ENCODE measurements at places on chromosomes 1 and 21.
A peak's percentile ranks its signal among the peaks of the same experiment; 100 is the strongest.

DNA sequence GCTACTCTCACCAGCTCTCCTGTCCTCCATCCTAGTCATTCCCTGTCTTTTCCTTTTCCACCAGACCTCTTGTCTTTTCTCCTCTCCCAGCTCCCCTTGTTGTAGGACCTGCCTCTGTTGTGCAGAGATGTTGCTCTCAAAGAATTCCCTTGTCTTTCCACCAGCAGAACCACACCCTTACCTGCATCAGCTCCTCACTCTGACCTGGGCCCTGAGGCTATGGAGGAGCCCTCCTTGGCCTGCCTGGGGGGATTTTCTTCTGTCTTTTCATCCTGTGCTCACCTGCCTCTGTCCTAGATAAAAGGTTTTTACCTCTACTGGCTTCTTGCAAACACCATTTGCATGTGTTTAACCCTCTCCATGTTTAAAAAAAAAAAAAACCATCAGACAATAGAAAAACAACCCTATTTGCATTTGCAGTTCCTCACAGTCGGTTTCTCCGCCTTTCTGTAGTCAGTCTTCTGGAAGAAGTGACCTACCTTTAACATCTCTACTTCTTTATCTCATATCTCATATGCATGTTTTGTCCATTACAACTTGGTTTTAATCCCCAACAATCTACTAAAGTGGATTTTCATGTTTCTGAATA is 12.1 kb downstream of the FCRL5 start:
- DNase-seq = no peak
- H3K27ac ChIP-seq = no peak overlapping the region
- no peaks in the 10 kb centered on the region for H3K4me1 ChIP-seq
- H3K4me3 ChIP-seq = no peak overlapping the region
- no peaks in the 10 kb centered on the region for H3K36me3 ChIP-seq
- H3K27me3 ChIP-seq = no peaks in the 10 kb centered on the region

- H3K27ac ChIP-seq = no peak overlapping the region
- no peak overlapping the region for H3K4me3 ChIP-seq
- no peaks in the 10 kb centered on the region for H3K27me3 ChIP-seq
- no peak for DNase-seq
- H3K36me3 ChIP-seq = no peaks in the 10 kb centered on the region
These were observed 866.2 kb downstream of the NCAM2 start for GRCh38 chr21:21864321-21864840.

DNA sequence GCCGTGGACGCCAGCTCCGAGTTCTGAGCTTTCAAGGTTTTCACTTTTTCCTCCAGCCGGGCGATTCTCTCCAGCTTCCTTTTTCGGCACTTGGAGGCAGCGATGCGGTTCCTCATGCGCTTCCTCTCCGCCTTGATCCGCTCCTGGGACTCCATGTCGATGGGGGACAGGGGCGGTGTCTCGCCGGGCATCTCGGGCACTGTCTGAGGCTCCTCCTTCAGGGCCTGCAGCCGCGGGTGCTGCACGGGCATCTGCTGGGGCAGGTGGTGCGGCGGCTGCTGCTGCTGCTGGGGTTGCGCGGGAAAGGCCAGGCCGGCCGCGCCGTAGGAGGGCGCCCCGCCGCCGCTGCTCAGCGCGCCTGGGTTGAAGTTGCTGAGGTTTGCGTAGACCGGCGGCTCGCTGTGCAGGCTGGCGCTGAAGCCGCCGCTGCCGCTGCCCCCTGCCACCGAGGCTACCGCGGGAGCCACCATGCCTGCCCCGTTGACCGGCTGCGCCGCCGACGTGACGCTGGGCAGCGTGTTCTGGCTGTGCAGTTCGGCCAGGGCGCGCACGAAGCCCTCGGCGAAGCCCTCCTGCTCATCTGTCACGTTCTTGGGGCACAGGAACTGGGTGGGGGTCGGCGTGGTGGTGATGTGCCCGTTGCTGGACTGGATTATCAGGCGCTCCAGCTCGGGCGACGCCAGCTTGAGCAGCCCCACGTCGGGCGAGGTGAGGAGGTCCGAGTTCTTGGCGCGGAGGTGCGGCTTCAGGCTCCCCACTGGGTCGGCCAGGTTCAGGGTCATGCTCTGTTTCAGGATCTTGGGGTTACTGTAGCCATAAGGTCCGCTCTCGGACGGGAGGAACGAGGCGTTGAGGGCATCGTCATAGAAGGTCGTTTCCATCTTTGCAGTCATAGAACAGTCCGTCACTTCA is 1.4 kb downstream of the JUN start:
- H3K4me3 ChIP-seq = peak overlapping the region; percentile 95
- H3K27me3 ChIP-seq = no peaks in the 10 kb centered on the region
- DNase-seq = peak; percentile 57
- H3K36me3 ChIP-seq = no peaks in the 10 kb centered on the region
- H3K27ac ChIP-seq = peak overlapping the region; percentile 100
- H3K4me1 ChIP-seq = peaks cover 28% of the 10 kb centered on the region

DNA sequence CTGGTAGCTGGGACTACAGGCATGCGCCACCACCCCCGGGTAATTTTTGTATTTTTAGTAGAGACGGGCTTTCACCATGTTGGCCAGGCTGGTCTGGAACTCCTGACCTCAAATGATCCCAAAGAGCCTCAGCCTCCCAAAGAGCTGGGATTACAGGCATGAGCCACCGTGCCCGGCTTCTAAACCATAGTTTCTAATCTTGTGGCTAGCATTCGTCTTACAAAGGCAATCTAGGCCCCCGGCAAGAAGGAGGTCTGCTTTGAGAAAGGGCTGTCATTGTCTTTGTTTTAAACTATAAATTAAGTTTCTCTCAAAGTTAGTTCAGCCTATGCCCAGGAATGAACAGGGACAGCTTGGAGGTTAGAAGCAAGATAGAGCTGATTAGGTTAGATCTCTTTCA is 10.3 kb upstream of the L1TD1 start:
- H3K4me3 ChIP-seq = no peak overlapping the region
- H3K4me1 ChIP-seq = no peaks in the 10 kb centered on the region
- no peak overlapping the region for H3K27ac ChIP-seq
- DNase-seq = no peak

DNA sequence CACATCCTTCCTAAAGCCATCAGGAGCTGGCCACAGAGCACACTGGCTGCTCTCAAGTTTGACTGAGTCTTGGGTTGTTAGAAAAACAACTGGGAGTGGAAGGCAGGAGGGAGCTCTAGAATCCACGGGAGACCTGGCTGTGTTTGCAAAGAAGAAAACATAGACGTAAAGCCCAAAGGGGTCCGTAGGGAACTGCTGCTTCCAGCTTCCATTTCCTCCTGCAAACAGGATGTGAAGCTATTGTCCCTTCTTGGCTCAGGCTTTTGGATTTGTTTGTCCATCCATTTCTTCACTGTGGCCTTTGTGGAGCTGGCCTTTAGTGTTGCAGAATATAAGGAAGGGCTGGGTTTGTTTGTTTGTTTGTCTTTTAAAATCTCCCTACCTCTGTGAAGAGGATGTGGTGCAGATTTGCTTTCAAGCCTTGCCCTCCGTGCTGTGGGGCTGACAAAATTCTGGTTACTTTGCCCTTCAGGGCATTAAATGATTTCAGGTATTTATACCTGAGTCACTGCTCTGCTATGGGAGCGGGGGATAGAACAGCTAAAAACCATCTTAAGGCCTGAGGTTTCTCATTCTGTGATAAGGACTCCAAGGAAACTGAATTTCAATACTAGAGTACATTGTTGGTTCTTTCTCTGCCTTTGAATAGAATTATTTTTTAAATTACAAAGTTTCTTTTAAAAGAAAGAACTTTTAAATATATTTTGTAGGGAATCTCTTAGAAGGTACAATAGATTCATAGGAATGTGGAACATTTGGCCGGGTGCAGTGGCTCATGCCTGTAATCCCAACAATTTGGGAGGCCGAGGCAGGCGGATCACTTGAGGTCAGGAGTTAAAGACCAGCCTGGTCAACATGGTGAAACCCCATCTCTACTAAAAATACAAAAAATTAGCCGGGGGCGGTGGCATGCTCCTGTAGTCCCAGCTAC is 74.3 kb downstream of the MPZL1 start:
- no peaks in the 10 kb centered on the region for H3K27me3 ChIP-seq
- no peaks in the 10 kb centered on the region for H3K36me3 ChIP-seq
- no peak overlapping the region for H3K4me3 ChIP-seq

- H3K4me1 ChIP-seq = no peaks in the 10 kb centered on the region
- no peaks in the 10 kb centered on the region for H3K36me3 ChIP-seq
- DNase-seq = no peak
- H3K27me3 ChIP-seq = no peaks in the 10 kb centered on the region
- H3K27ac ChIP-seq = no peak overlapping the region
- no peak overlapping the region for H3K4me3 ChIP-seq
These were observed 135.4 kb upstream of the POGK start for GRCh38 chr1:166703726-166704462.

DNA sequence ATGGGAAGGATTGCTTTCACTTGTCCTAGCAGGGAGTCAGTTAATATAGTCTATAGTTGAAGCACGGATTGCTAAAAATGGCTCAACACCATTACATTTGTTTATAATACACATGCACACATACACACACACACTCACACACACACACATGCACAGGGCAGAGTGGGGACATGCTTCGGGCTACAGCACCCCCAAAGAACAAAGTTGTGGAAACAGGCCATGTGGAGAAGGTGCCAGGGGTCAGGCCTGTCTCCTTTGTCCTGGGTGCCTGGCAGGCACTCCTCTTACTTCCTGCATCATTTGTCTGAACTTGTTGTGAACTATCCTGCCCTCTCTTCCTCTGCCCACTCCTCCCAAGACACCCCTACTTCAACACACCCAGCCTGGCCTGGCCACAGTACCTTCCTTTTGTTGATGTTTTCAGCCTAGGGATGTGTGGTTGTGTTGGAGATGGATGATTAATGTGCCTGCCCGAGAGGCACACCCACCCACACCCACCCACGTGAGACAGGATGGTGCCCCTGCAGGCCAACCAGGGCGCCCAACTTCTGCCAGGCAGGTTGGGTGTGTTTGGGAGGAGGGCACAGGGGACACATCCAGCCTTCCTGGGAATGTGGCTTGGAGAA is 17.5 kb downstream of the RASSF5 start:
- no peak overlapping the region for H3K4me3 ChIP-seq
- H3K36me3 ChIP-seq = no peaks in the 10 kb centered on the region
- H3K4me1 ChIP-seq = no peaks in the 10 kb centered on the region
- no peak overlapping the region for H3K27ac ChIP-seq
- no peak for DNase-seq

DNA sequence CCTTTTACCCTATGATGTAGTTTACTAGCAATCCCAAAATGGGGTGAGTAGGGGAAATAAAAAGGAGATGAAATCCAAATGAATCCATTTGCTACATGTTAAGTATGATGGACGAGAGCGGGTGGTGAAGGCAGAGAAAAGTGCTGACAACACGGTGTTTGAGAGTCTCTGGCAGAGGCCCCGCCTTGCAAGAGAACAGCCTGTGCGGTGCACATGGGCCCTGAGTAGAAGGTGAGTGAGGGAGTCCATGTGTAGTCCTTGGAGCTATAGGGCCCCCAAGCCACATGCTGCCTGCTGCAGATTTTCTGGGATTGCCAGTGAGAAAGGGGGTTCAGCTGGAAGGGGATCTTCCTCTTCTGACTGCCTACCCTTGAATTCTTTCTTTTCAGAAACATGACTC is 177.1 kb downstream of the TNR start:
- no peaks in the 10 kb centered on the region for H3K36me3 ChIP-seq
- no peaks in the 10 kb centered on the region for H3K4me1 ChIP-seq
- no peak overlapping the region for H3K27ac ChIP-seq
- no peak for DNase-seq

DNA sequence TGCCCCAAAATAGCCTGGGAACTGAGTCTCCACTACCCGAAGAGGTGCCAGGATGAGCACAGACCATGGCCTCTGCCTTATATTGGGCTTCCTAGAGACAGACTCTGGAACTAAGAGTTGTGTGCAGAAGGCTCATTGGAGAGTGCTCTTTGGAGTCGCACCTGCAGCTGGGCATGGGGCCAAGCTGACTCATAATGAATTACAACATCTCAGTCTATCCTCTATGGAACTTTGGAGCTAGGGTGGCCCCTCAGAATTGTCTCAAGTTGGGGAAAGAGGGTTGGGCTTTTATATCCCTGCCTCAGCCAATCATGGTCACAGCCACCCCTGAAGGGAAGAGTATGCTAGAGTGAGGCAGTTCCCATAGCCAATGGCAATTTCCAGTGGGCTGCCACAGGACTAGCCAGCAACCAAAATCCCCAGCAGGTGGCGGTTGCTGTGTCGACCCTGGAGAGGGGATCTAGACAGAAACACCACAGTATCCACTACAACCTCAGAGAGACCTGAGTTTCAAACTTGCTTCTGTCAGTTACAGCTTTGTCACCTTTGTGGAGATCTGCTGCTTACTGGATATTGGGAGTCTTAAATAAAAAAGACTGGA is 93.8 kb downstream of the DMRTA2 start:
- H3K27me3 ChIP-seq = peaks cover 22% of the 10 kb centered on the region
- no peaks in the 10 kb centered on the region for H3K36me3 ChIP-seq
- no peaks in the 10 kb centered on the region for H3K4me1 ChIP-seq

DNA sequence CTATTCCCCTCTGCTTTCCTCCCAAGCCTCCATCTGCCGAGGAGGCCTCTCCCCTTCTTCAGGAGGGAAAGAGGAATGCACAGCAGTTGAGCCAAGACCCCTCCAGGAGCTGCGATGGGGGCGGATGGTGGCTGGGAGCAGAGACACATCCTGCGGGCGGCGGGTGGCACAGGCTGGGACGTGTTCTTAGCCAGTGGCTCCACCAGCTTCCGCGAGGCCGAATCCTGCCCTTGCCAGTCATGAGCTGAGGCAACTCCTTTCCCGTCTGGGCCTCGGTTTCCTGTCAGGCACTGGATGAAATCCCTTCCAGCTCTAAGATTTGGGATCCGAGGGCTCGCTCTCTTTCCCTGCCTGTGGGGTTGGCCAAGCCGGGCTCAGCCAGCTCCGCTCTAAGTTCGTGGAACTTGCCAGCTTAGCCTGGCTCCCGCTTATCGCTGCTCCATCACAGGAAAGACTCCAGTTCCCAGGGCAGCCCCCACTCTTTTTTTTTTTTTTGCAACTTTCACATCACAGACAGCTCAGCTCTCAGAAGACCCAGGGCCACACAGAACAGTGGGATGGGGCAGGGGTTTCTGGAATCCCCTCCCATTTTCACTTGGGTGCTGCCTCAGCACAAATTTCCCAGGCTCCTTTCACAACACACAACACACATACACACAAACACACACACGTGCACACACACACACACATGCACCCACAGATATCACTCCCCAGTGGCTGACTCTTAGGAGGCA is 506 bp downstream of the MYOM3 start:
- no peak overlapping the region for H3K27ac ChIP-seq
- DNase-seq = no peak
- H3K4me1 ChIP-seq = no peaks in the 10 kb centered on the region
- no peak overlapping the region for H3K4me3 ChIP-seq
- no peaks in the 10 kb centered on the region for H3K27me3 ChIP-seq
